ENCODE measurements at places on chromosomes 16 and 17. TPM values are rescaled to one million over a fixed set of nuclear protein-coding genes. Genes with fewer than 3 reads are reported as not detected.

DNA sequence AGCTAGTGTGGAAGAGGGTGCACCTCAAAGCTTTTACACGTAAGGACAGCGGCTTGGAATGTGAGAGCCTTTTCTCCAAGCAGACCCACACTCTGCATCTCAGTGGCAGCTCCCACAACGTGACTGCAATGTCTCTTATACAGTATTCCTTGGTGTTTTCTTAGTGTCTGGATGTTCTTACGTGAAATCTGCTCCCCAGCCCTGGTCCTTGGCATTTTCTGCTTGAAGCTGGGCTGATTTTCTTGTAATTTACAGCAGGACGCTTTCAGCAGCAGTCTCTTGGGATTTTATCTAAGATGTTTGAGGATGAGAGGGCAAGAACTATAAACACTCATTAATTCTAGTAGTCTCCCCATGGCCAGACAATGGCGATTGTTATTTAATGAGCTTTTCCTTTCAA lies 12.1 kb upstream of the POLR3E start:
- no peak for DNase-seq

GRCh38 chr17:72760368-72760767 lies 332.1 kb downstream of the SLC39A11 start:
- DNase-seq = no peak

DNA sequence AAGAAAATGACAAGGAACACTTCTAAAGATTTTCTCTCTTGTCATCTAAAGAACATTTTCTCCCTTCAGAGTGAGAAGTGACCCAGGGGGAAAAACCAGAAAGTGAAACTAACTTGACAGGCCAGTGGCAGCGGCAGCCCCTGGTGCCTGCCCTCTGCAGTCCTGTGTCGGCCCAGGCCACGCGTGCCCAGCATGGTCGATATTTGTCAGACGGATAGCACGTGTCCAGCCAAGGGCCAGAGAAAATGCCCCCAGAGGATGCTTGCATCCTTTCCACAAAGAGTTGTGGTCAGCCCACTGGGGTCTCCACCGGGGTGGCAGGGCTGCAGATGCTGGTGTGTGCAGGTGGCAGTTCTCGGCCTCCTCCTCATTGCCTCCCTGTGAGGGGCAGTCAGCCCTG lies 176.6 kb downstream of the RAB11FIP4 start:
- no peak for DNase-seq

DNA sequence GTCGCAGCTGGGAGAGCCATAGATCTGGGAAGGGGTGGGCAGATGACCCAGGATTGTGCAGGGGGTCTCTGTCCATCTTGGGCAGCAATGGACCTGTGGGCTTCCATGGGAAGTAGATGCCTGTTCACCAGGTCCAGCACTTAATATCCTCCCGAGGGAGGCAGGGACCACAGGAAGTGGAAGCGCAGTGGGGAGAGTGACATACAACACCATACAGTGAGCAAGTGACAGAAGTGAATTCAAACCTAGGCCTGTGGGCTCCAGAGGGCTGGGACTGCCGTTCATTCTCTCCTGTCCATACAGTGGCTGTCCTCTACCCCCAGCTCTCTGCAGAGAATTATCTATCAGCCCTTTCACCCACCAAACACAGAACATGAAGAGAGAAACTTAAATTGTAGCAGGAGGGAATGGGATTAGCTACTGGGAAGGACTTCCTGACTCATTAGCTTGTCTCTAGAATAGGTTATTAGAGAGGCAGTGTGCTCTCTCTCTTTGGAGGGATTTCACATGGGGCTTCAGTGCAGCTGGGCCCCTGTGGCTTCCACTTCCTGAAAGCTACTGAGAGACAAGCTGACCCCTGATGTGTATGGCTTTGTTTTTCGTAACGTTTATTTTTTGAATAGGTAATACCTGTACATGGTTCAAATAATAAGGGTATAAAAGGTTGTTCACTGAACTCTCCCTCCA lies 13.1 kb upstream of the SEZ6 start:
- DNase-seq = no peak

The CHST4 gene
- 0.63 TPM for total RNA-seq

The ZNF287 gene
- 5.0 TPM for total RNA-seq

The TMEM238L gene
- total RNA-seq = not detected
